ENCODE measurements at places on chromosomes 3 and 15.

GRCh38 chr15:20341901-20342600, 199.5 kb downstream of the GOLGA6L6 start:
- no peak for DNase-seq

GRCh38 chr3:48119505-48120193, 68.6 kb downstream of the CDC25A start:
- no peak for DNase-seq

GRCh38 chr3:98800401-98800800, 37.3 kb downstream of the ST3GAL6 start:
- DNase-seq: no peak

- DNase-seq: no peak
These were observed at the start of gene TRPM1 for GRCh38 chr15:31101262-31102038. TRPM1 (minus strand) TSS chr15:31101725; CDS start chr15:31081355, 20,370 bp downstream.

DNA sequence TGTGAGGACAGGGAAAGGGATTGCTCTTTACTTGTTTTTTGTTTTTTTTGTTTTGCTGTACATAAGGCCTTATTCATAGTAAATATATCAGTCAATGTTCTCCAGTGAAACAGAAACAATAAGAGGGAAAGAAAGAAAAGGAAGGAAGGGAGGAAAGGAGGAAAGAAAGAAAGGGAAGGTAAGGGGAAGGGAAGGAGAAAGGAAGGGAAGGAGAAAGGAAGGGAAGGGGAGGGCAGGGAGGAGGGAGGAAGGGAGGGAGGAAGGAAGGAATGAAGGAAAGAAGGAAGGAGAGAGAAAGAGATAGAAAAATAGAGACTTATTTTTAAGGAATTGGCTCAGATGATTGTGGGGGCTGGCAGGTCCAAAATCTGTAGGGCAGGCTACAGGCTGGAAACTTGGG, 37.2 kb downstream of the TIMP4 start:
- no peak for DNase-seq

DNA sequence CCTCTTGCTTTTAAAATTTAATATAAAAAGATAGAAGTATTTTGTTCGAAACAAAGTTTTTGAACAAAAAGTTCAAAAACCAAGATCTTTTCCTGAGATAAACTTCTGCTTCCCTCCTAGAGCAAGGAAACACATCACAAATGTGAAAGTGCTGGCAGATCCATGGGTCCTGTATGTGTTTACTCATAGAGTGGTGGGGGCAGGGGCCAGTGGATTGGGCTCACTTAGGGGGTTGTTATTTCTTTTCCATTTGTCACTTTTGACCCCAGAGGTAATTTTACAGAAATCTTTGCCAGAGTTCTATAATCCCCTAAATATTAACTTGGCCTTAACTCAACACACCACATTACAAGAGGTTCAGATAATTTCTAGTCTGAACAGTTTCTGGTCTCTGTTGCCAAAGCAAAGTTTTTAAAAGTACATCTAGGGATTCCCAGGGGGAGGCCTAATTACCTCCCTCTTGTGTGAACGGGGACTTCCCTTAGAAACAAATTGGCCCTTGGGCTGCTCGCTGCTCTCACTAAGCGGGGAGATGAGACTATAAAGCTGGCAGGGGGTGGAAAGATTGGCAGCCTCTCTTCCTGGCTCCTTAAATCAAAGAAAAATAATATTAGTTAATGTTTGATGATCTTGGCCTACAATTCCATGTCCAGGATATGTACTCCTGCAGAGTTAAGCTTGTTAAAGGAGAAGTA, 66.8 kb upstream of the PTX3 start:
- no peak for DNase-seq

DNA sequence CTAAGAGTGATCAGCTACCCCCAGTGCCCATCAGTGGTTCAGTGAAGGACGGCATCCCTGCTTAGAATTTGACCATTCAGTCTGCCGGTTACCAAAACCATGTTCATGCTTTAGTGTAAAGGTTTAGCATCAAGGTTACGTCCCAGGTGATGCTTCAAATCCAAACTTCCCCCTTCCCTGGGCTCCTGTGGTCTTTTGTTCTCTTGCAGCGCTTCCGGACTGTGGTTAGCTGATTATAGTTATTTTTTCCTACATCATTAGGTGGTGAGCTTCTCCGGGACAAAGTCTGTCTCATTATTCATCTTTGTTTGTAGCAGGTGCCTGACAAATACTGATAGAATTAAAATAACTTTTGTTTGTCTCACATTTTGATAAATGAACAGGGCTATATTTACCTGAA, 28.3 kb upstream of the MYZAP start:
- no peak for DNase-seq

- no peak for DNase-seq
These were observed 81.1 kb downstream of the BTD start for GRCh38 chr3:15682561-15683185.

DNA sequence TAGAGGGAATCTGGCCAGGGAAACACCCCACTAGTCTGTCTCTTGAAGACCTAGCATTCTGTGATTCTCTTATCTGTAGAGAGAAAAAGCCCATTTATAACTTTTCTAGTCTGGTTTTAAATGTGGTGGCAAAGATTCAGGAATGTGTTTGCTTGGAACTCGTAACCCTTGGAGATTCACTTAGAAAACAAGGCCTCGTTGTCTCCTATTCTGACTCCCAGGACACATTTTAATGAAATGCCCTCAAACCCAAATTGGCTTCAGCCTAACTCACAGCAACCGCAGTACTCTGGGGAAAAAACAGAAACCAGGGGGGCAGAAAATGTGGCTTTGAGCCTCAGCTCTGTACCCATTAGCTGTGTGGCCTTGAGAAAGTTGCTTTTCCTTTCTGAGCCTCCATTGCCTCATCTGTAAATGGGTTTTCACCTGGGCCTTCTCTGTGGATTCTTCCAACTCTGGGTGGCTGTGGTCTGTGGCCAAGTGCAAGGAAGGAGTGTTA, 36.5 kb downstream of the RPLP1 start:
- DNase-seq: no peak

DNA sequence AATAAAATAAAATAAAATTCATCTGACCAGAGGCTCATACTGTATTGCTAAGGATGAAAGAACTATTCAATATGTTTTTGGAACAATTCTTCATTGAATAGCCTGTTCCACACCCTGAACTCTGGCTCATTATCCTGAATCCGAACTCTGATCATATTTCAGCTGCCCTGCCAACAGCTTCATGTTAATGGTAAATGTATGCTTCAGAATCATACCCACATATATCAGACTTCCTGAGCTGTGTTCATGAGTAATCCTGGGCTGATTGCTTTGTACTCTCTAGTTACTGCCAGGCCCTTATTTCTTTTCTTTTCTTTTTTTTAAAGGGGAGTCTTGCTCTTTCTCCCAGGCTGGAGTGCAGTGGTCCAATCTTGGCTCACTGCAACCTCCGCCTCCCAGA, 11.8 kb downstream of the INO80 start:
- DNase-seq: no peak

DNA sequence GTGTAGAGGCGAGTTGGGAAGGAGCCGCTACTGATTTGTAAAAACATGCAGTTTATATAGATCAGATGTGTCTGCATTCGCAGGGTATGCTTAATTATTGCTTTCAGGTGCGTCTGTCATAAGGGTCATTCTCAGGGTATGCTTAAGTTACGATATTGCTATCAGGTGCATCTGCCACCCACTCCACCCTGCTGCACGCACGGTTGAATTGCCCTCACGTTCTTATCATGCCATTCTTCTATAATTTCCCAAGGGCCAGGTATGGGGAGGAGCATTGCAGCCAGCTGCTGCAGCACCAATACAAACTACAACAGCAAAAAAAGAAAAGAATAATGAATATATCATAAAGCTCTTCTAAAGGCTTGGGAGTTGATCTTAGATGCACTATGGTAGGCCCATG, 230.0 kb downstream of the KBTBD8 start:
- no peak for DNase-seq

- DNase-seq: no peak
These were observed 4.5 kb downstream of the SMC4 start for GRCh38 chr3:160403796-160404470.

- no peak for DNase-seq
These were observed 28.6 kb upstream of the MINAR1 start for GRCh38 chr15:79403501-79403900.

GRCh38 chr3:127288921-127289705, 1.3 kb upstream of the PRR20G start:
- DNase-seq: no peak

DNA sequence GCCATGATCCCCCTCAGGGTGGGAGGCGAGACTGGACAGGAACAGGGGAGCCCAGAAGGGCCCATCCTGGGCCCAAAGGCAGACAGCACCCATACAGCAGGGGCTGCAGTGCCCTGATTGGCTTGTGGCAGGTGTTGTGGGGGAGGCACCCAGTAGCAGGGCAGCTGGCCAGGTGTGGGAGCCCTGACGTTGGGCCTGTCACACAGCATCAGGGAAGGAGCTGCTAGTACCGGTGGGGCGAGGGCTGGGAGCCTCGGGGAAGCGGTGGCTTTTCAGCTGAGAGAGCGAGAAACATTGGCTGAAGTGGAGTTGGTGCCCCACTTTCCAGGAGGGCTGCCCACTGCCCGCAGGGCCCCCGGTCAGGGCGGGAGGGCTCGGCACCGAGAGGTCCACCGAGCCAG, 19.7 kb upstream of the CYP11A1 start:
- DNase-seq: no peak

DNA sequence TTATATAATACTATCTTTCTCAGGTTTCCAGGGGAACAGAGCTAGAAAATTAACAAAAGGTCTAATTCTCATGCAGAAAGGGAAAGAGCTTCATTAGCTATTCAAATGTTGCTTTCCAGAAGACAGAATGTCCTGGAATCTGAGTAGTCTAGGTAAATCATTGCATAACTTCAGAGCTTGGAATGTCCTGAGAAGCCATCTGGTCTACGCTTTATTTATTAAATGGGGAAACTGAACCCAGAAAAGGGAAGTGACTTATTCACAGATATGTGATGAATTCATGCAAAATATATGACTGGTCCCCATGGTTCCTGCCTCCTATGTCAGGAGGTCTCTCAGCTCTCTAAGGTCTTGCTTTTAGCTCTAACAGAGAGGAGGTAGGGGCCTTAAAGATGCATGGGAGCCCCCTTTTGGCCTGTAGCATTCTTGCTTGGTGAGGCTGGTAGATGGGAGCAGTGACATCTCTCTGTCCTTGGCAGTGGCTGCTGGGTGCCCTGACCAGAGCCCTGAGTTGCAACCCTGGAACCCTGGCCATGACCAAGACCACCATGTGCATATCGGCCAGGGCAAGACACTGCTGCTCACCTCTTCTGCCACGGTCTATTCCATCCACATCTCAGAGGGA, 99.2 kb downstream of the CEMIP start:
- DNase-seq: no peak
